SW 1271 (cell line): ENCODE measurements at places on chromosomes 16 and 17.

DNA sequence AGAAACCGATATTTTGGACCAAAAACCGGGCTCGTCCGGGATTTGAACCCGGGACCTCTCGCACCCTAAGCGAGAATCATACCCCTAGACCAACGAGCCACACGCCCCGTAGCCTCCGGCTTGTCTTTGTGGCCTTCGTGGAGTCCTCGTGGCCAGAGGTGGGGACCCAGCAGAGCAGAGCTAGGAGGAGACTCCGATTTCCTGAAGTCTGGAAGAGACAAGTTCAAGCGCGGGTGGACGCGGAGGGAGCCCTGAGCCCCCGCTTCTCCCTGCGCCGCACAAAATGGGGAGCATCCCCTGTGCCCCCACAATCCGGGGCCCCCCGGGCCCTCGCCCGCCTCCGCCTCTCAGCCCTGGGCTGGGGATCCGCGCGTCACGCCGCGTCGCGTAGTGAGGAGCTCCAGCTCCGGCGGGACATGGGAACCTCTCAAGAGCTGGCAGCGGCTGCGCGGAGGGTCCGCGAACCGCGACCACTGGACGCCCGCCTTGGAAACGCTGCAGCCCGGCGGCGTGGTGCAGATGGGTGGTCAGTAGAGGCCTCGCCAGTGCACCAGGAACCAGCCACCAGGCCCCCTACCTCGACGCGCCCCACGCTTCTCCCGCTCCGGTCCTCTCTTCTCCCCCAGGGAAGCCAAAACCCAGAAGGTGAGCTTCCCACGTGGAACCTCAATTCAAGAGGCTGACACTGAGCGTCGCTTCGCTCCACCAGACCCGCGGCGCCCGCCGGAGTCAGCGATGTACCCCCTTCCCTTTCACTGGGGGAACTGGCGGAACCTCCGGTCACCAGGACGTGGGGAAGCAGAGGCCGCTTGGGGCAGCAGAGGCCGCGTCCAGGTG lies 5.2 kb upstream of the OR1F1 start:
- DNase-seq: peak; percentile 43

DNA sequence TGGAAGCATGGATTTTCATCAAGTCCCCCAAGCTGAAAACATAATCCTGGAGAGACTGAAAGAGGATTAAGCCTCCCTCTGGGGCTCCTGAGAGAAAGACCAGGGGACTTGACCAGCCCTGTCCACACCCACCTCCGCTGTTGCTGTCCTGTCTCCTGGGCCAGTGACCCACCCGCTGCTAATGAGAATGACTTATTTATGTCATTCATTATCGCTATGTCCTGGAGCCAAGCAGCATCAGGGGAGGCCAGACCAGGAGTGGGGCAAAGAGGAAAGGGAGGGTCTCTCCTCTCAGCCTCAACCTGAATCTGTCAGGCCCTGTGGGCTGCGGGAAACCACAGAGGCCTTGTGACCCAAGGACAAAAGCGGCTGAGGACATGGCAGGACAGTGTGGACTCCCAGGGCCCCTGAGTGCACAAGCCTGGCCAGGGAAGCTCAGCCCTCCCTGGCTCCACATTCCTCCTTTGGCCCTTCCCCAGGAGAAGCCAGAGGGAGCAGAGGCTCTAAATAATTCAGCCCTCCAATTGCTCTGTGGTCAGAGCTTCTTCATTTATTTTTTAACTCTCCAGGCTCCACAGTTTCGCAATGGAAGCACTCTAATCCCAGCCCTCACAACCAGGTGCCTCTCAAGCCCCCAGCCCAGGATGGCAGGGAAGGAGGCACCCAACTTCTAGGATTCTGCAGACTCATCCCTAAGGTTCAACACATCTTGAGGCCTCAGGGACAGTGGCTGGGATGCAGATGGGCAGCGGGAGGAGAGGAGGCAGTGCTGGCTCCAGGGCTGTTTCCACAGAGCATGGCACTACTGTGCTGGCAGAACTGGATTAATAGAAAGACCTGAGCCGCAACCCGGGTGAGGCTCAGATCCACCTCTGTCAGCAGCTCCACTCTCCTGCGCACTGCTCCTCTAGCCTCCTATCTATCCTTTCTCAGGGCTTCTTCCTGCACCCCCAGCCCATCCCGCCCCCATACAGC lies 19.1 kb downstream of the CUEDC1 start:
- DNase-seq: no peak

GRCh38 chr16:50523710-50524109 lies 24.5 kb upstream of the NKD1 start:
- no peak for DNase-seq

- DNase-seq: no peak
Measured at GRCh38 chr17:49338883-49339282, 23.2 kb downstream of the ZNF652 start.

GRCh38 chr17:2396568-2397246 lies 4.2 kb downstream of the MNT start:
- peak; percentile 43 for DNase-seq

- no peak for DNase-seq
Measured at GRCh38 chr17:45292696-45293412, 24.0 kb downstream of the MAP3K14 start.

DNA sequence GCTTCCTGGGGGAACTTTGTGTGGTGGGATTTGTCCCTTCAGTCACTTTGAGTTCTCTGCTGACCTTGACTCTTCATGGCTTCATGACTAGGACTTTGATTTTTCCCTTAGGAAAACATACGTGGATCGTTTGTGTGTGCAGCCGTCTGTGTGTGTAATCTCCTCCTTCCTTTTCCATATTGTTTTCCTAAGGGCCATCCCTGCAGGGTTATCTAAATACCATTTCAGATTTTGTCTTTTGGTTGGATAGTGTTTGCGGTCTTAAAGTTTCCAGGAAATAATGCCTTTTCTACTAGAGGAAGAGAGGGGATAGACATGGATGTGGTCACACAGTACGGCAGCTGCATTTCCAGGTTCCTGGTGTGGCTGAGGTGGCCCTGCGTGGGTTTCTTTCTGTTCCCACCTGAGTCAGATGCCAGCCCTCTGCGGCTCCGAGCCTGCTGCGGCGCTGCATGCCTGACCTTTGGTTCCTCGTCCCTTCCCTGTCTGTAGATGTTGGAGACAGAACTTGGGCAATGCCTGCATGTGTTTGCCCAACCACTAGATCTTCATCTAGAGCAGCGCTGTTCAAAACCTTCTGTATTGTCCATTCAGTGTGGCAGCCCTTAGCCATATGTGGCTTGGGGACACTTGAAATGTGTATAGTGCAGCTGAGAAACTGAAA lies 72.0 kb upstream of the LGALS9 start:
- no peak for DNase-seq

- DNase-seq: no peak
Measured at GRCh38 chr17:79156463-79157095, 82.0 kb downstream of the ENGASE start.

DNA sequence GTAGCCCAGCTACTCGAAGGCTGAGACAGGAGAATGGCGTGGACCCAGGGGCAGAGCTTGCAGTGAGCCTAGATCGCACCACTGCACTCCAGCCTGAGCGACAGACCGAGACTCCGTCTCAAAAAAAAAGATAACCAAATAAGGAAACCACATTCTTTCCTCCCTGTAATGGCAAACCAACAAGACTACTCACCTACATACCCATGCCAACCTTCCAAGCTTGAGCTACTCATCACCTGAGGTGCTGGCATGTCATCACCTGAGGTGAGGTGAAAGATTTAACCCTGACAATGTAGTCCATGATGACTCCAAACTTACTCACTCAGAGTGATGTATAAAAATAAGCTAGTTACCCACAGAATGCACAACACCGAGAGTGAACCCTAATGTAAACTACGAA lies 85.2 kb downstream of the SMG6 start:
- DNase-seq: no peak

DNA sequence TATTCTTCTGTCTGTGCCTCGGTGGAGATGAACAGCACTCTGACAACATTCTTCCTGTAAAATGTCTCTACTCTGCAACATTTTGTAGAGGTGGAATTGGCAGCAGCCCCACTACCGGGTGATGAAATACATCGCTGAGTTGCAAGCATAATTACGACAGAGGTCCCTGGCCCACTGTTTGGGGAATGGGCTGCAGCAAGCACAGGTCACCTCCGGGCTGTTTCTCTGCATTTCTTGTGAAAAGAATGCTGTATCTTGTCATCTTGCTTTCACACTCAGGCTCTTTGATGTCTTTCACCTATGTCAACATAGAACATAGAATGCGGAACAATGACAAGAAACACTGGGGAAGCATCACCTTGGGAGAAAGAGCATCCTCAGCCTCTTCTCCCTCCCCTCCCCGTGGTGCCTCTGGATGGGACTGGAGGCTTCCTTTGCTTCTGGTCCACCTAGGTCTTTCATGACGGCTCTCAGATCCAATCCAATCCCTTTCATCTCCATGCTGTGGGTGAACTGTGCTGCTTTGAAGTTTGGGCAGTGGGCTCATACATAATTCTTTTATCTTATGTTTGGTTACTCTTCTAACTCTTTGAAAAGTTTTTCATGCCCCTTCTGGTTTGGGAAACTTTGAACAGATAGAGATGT lies 265.0 kb downstream of the PHKB start:
- DNase-seq: no peak

- no peak for DNase-seq
Measured at GRCh38 chr17:36602030-36602748, 806 bp downstream of the MRM1 start.

DNA sequence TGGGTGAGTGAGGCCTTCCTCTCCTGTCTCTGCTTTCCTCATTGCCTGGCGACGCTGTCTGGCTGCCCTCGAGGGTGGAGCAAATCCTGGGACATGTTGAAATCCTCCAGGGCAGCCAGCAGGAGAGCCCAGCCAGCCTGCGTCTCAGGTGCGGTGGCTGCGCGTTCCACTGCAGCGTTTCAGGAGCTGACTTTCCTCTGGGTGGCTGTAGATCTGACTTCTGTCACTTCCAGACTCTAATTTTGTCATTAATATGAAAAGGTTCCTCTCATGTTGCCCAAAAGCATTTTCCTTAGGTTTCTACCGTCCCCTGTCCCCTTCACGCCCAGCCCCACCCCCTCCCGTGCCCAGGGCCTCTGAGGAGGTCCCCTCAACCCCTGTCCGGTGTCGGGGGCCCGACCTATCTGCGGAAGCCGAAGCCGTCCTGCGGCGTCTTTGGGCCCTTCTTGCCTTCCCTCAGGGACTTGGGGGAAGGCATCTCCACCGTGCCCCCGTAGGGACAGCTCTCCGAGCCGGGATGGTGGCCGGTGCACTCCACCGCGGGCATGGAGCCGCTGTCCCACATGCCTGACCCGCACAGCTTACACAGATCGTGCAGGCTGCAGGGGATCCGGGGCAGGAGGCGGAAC lies 95.1 kb downstream of the TBC1D16 start:
- DNase-seq: no peak

DNA sequence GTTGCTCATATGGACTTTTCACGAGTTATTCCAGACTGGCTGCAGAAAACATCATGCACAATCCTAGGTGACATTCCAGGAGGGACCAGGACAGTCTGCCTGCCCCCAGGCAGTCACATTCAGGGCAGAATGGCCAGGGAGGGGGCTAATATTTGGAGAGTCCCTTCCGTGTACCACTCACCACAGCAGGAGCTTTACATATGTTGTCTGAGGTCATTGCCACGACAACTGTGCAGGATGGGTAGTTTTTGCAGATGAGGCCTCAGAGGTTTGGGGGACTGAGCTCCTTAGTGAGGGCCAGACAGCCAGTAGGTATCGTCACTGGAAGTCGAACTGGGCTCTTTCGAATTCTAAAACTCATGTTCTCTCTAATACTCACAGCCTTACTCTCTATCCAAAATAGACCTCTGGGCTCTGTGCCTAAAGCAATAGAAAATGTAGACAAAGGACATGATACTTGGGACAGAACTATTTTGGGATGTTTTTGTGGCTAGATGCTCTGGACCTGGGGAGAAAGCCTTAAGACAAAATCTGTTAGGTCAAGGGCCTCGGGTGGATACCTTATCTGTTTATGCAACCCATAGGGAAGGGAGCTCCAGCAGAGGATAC lies 338.5 kb downstream of the MAF start:
- DNase-seq: no peak

DNA sequence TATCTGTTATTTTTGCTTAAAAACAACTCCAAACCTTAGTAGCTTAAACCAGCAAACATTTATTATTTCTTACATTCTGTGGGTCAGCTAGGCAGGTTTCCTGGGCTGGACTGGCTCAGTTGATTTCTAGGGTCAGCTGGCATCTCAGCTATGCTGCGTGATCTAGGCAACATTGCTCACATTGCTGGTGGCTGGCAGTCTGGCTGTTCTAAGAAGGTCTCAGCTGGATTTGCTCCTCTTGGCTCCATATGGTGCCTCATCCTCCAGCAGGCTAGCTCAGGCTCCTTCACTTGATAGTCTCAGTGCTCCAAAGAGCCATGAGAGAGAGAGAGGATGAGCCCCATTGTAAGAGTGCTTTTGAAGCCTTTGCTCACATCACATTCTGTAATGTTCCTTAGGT lies 470.6 kb upstream of the CDH5 start:
- DNase-seq: no peak

GRCh38 chr17:53227514-53227913 lies 595.2 kb upstream of the KIF2B start:
- DNase-seq: no peak

DNA sequence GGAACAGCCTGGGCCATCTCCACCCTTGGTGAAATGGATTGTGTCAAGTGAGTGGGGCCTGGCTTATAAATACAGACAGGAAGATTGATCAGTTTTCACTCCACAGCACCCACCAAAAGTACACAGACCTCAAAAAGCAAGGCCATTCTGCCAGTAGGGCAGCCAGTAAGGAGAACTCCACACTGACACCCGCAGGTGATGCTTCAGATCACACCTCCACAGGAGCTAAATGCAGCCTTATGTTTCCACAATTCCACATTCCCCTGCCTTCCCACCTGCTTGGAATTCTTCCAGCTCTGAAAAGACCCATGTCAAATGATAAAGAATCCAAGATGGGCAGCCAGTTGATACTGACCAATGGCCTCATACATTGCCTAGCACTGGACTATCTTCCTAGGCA lies 191.1 kb downstream of the ZFHX3 start:
- no peak for DNase-seq

GRCh38 chr17:57032343-57032742 lies 52.7 kb upstream of the AKAP1 start:
- no peak for DNase-seq

DNA sequence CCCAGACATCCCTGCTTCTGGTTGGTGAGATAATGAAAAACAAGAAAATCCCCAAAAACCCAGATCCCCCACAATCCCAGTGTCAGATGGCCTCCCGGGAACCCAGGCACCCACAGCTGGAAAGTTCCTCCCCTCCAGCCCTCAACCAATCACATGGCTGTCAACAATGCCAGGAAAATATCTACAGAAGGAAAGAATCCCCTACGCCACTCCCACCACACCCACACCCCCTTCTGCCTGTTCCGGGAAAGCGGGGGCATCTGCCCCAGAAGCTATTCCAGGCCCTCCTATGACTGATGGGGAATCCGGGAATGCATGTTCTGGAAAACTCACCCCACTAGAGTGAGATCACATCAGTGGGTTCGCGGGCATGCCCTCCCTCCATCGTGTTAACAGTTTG lies 1.8 kb downstream of the TMEM95 start:
- no peak for DNase-seq

- DNase-seq: no peak
Measured at GRCh38 chr16:9212621-9213020, 121.2 kb downstream of the HAPSTR1 start.

GRCh38 chr16:15705064-15705565 lies 55.1 kb downstream of the NDE1 start:
- DNase-seq: no peak

GRCh38 chr17:45116434-45117016 lies 15.8 kb downstream of the PLCD3 start:
- no peak for DNase-seq
